ENCODE measurements at places on chromosomes 3 and 15. TPM values are rescaled to one million over a fixed set of nuclear protein-coding genes. Genes with fewer than 3 reads are reported as not detected.

The TMEM207 gene
- total RNA-seq, result not detected

The ERICH6 gene
- not detected for total RNA-seq

The NANOGP8 gene
- total RNA-seq, result not detected

The SLC12A8 gene
- total RNA-seq, result 11.7 TPM

The RPL39L gene
- total RNA-seq, result 155 TPM

The FSTL1 gene
- 178 TPM for total RNA-seq

The ATP13A5 gene
- not detected for total RNA-seq

The CEMIP gene
- 3.1 TPM for total RNA-seq

The WDR49 gene
- not detected for total RNA-seq

The ITIH1 gene
- total RNA-seq, result not detected

The XIRP1 gene
- total RNA-seq, result not detected

The CFAP20DC gene
- total RNA-seq, result 13.8 TPM

The PGBD4 gene
- total RNA-seq, result 2.6 TPM

The HEMK1 gene
- total RNA-seq, result 22.2 TPM

The C3orf49 gene
- not detected for total RNA-seq

The REC114 gene
- not detected for total RNA-seq

The IGSF11 gene
- total RNA-seq, result 0.66 TPM

The FRMD5 gene
- total RNA-seq, result 12.2 TPM

The SEMA3G gene
- total RNA-seq, result 0.77 TPM

The RBPMS2 gene
- total RNA-seq, result not detected

The GOLGA6A gene
- total RNA-seq, result not detected

The EDEM1 gene
- total RNA-seq, result 39.4 TPM

Data from PC-3 (cell line).